CD4-positive, CD25-positive, alpha-beta regulatory T cell (primary cell): ENCODE measurements at places on chromosomes 16 and 17.

DNA sequence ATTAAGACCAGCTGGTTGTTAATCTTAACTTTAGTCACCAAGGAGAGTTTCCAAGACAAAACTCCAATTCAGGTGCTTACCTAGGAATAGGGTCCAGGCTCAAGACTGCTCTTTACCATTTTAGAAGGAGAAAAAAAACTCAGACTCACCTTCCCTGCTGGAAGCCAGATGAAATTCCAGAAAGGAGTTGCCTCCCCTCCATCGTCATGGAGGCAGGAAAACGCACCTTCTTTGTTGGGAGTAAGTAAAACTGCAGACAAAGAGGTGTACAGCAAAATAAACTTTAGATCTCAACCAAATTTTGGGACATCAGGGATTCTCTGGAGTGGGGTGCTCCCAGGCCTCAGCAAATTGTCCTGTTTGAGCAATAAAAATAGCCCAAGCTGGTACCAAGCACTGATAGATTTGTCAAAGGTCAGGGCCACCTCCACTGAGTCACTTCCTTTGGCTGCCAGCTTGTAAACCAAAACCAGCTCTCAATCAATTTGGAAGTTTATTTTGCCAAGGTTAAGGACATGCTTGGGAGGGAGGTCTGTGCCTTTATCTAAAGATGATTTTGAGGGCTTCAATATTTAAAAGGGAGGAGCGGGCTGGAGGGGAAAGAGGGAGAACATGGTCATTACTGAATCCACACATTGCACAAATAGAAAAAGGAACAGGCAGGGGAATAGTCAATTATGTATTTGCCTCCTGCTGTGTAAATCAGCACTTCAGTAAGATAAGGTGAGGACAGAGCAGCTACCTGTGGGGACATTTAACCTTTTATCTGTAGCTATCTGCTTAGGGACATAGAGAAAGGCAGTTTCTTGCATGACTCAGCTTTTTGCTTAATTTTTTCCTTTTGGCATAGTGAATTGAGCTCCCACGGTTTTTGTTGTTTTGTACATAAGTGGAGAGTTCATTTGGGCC lies 1.5 kb upstream of the ALDH3A2 start:
- H3K4me3 ChIP-seq: peak overlapping the region; percentile 78
- H3K27ac ChIP-seq: peak overlapping the region; percentile 71
- H3K36me3 ChIP-seq: peaks cover 4% of the 10 kb centered on the region
- no peaks in the 10 kb centered on the region for H3K27me3 ChIP-seq
- no peak for DNase-seq
- H3K4me1 ChIP-seq: peaks cover 36% of the 10 kb centered on the region

DNA sequence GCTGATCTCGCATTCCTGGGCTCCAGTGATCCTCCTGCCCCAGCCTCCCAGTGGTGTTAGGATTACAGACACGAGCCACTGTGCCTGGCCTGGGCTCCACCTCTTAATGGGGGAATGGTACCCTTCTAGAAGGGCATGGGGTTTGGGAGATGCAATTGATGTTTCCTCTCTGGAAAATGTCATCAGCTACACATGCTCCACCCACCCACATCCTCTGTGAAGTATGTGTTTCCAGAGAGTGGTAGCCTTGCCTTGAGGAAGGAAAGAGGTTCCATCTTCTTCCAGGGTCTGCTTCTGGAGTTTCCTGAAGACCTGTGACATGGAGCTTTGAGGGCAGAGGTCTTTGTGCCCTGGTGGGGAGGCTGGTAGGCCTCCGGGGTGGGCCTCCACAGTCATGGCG lies 45.2 kb upstream of the GSE1 start:
- peaks cover 16% of the 10 kb centered on the region for H3K4me1 ChIP-seq
- no peak for DNase-seq
- no peaks in the 10 kb centered on the region for H3K36me3 ChIP-seq

GRCh38 chr17:76353599-76354316 lies at the start of gene PRPSAP1:
Gene PRPSAP1 (minus strand): TSS chr17:76353916. CDS start chr17:76353703, 213 bp downstream.
- DNase-seq: peak; percentile 66
- peak within 1 kb of the TSS; percentile 79 for H3K27ac ChIP-seq
- H3K4me1 ChIP-seq: peaks cover 14% of the 10 kb centered on the region
- H3K36me3 ChIP-seq: no peaks in the 10 kb centered on the region
- H3K27me3 ChIP-seq: no peaks in the 10 kb centered on the region

- no peak overlapping the region for H3K27ac ChIP-seq
- no peaks in the 10 kb centered on the region for H3K27me3 ChIP-seq
- peaks cover 18% of the 10 kb centered on the region for H3K4me1 ChIP-seq
- DNase-seq: no peak
These were observed 42.0 kb downstream of the AXIN2 start for GRCh38 chr17:65519462-65519861.

- H3K4me3 ChIP-seq: no peak overlapping the region
- H3K4me1 ChIP-seq: no peaks in the 10 kb centered on the region
- no peak for DNase-seq
- H3K27ac ChIP-seq: no peak overlapping the region
- H3K27me3 ChIP-seq: no peaks in the 10 kb centered on the region
- no peaks in the 10 kb centered on the region for H3K36me3 ChIP-seq
These were observed 42.1 kb downstream of the ENGASE start for GRCh38 chr17:79116575-79117368.

- no peak overlapping the region for H3K27ac ChIP-seq
- DNase-seq: no peak
- H3K27me3 ChIP-seq: no peaks in the 10 kb centered on the region
- no peaks in the 10 kb centered on the region for H3K36me3 ChIP-seq
- H3K4me3 ChIP-seq: no peak overlapping the region
These were observed 87.7 kb upstream of the CCL2 start for GRCh38 chr17:34167354-34167753.

- no peak overlapping the region for H3K27ac ChIP-seq
- no peaks in the 10 kb centered on the region for H3K27me3 ChIP-seq
- H3K4me1 ChIP-seq: no peaks in the 10 kb centered on the region
- H3K4me3 ChIP-seq: no peak overlapping the region
- peaks cover 7% of the 10 kb centered on the region for H3K36me3 ChIP-seq
- DNase-seq: no peak
These were observed 81.2 kb downstream of the WNT3 start for GRCh38 chr17:46737326-46737725.

- DNase-seq: no peak
- H3K27ac ChIP-seq: no peak overlapping the region
- no peaks in the 10 kb centered on the region for H3K36me3 ChIP-seq
- no peaks in the 10 kb centered on the region for H3K4me1 ChIP-seq
These were observed 10.4 kb downstream of the CHAD start for GRCh38 chr17:50458270-50458669.

DNA sequence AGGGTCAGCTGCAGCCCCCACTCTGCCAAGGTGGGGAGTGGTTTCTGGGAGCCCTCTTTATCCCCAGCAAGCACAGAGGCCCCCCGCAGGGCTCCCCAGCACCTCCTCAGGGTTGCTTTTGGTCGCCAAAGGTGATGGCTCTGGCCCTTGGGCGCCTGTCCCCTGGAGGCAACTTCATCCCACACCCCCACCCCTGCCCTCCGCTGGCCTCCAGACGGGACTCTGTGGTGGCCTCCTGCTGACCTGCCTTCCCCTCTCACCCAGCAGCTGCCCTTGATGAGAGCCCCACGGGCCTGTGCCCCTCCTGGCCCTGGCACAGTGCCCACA lies 7.8 kb upstream of the RHOT2 start:
- H3K4me3 ChIP-seq: no peak overlapping the region
- DNase-seq: no peak
- H3K27ac ChIP-seq: no peak overlapping the region
- H3K4me1 ChIP-seq: peaks cover 5% of the 10 kb centered on the region
- H3K27me3 ChIP-seq: no peaks in the 10 kb centered on the region

GRCh38 chr17:22703786-22704441 lies 1011.6 kb downstream of the KCNJ18 start:
- H3K4me1 ChIP-seq: no peaks in the 10 kb centered on the region
- no peak overlapping the region for H3K27ac ChIP-seq
- H3K4me3 ChIP-seq: no peak overlapping the region
- H3K36me3 ChIP-seq: no peaks in the 10 kb centered on the region
- no peak for DNase-seq

GRCh38 chr16:87560428-87561199 lies 41.7 kb upstream of the JPH3 start:
- H3K4me3 ChIP-seq: no peak overlapping the region
- H3K4me1 ChIP-seq: no peaks in the 10 kb centered on the region
- no peak overlapping the region for H3K27ac ChIP-seq
- no peaks in the 10 kb centered on the region for H3K27me3 ChIP-seq
- no peaks in the 10 kb centered on the region for H3K36me3 ChIP-seq

- peak overlapping the region; percentile 91 for H3K27ac ChIP-seq
- no peaks in the 10 kb centered on the region for H3K27me3 ChIP-seq
- H3K4me3 ChIP-seq: no peak overlapping the region
- peak; percentile 36 for DNase-seq
These were observed 547 bp downstream of the PLCD3 start for GRCh38 chr17:45131616-45132319.

DNA sequence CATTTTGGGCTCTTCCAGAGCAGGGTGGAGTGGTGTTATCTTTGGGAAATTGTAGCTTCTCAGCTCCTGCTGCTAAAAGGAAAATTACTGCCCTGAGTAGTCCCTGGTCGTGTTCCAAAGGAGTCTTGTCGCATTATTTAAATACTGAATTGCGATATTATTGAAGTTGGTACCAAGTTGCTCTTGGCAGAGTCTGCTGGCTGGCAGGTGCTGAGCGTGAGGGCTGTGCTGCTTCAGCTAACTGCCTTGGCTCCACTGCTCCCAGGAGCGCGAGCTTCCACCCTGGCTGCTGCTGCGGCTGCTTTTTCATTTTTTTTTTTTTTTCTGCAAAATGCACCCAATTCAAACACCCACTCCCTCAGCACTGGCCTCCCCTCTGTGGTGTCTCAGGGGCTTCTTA lies 289.8 kb downstream of the MAF start:
- H3K36me3 ChIP-seq: no peaks in the 10 kb centered on the region
- H3K27ac ChIP-seq: no peak overlapping the region
- H3K4me1 ChIP-seq: peaks cover 5% of the 10 kb centered on the region
- no peaks in the 10 kb centered on the region for H3K27me3 ChIP-seq
- no peak overlapping the region for H3K4me3 ChIP-seq

DNA sequence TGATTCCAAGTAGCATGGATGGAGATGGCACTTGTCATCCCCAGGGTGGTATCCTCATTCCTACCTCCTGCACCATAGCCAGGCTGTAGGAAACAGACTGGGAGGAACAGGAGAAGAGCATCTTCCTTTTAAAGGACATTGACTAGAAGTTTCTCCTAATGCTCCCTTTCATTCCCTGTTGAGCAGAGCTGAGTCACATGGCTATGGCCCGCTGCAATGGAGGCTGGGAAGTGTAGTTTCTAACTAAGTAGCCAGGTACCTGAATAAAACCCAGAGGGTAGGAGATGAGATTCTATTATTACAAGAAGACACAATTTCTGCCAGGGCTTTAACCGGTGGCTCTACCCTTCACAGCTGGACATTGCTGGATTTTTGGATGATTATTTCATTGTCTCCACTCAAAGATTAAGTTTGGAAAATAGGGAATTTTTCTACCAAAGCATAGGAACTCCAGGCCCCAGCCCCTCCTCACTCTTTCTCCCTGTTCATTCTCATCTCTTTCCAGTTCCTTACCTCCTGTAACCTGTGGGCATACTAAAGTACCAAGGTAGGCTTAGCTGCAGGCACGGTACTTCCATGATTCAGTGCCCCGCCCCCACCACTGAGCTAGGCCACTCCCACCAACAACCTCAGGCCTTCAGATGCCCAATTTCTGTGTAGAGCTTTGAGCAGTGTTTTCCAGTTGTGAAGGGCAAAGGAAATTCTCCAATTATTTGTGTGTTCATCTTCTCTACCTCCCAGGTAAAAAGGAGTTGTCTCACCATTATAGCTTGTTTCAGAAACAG lies 378.3 kb downstream of the CDH13 start:
- no peaks in the 10 kb centered on the region for H3K36me3 ChIP-seq
- H3K4me3 ChIP-seq: no peak overlapping the region
- no peak overlapping the region for H3K27ac ChIP-seq
- no peaks in the 10 kb centered on the region for H3K27me3 ChIP-seq

- DNase-seq: no peak
- no peaks in the 10 kb centered on the region for H3K27me3 ChIP-seq
- no peak overlapping the region for H3K27ac ChIP-seq
These were observed 40.5 kb upstream of the ACSF3 start for GRCh38 chr16:89052890-89053724.

GRCh38 chr17:71869841-71870545 lies 250.8 kb upstream of the SOX9 start:
- no peak overlapping the region for H3K27ac ChIP-seq
- DNase-seq: no peak
- no peaks in the 10 kb centered on the region for H3K27me3 ChIP-seq
- no peaks in the 10 kb centered on the region for H3K36me3 ChIP-seq

- H3K27me3 ChIP-seq: no peaks in the 10 kb centered on the region
- H3K36me3 ChIP-seq: no peaks in the 10 kb centered on the region
- no peak overlapping the region for H3K27ac ChIP-seq
- DNase-seq: no peak
These were observed 11.7 kb upstream of the MYH3 start for GRCh38 chr17:10668775-10669174.

DNA sequence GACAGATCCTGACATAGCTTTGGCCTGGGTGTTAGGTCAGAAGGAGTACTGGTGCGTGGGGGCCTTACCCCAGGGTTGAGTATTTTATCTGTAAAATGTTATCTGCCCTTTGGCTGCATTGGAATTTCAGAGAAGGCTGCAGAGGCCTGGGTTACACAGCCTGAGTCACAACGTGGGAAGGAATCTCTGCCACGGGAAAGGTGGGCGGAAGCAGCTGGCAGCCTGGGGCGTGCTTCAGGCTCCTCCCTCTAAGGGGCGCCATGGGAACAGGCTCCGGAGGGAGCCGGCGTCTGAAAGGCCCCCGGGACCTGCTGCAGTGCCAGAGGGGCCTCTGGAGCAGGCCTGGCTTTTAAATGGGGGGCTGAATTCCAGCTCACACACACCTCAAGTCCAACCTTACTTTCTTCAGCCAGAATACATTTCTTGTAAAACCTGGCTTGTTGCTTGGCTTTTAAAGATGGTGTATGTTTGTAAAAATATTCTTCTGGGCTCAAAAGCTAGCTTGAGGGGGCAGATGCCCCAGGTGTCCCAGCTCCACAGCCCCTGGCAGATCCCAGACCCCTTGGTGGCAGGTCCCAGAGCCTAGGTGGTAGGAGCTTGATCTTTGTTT lies 142.2 kb downstream of the RAB11FIP4 start:
- peaks cover 43% of the 10 kb centered on the region for H3K36me3 ChIP-seq
- H3K4me1 ChIP-seq: peaks cover 11% of the 10 kb centered on the region
- no peak for DNase-seq
- no peaks in the 10 kb centered on the region for H3K27me3 ChIP-seq

GRCh38 chr16:66416939-66417700 lies 10.0 kb upstream of the BEAN1 start:
- peaks cover 3% of the 10 kb centered on the region for H3K4me1 ChIP-seq
- peaks cover 2% of the 10 kb centered on the region for H3K36me3 ChIP-seq
- H3K4me3 ChIP-seq: no peak overlapping the region
- DNase-seq: no peak
- H3K27me3 ChIP-seq: peaks cover 4% of the 10 kb centered on the region

- no peaks in the 10 kb centered on the region for H3K27me3 ChIP-seq
- peaks cover 32% of the 10 kb centered on the region for H3K4me1 ChIP-seq
- H3K4me3 ChIP-seq: peak overlapping the region; percentile 55
- H3K27ac ChIP-seq: peak overlapping the region; percentile 89
- DNase-seq: no peak
These were observed 933 bp upstream of the ATXN7L3 start for GRCh38 chr17:44200478-44201155.
